Renal pelvis (tissue), 12 donors: ENCODE measurements at places on chromosomes 13 and 19. TPM values are rescaled to one million over a fixed set of nuclear protein-coding genes. Genes with fewer than 3 reads are reported as not detected.

GRCh38 chr13:101267656-101268055 is 148.7 kb downstream of the NALCN start:
- DNase-seq, result no peak

Gene FCHO1
- polyA plus RNA-seq, result 2.5 TPM

GRCh38 chr19:2016041-2016807 is 710 bp upstream of the BTBD2 start:
- DNase-seq, result peak; percentile 67

Gene FFAR3
- polyA plus RNA-seq, result 0.31 TPM

Gene CDC34
- 68.3 TPM for polyA plus RNA-seq

Gene NCR1
- 0.26 TPM for polyA plus RNA-seq

DNA sequence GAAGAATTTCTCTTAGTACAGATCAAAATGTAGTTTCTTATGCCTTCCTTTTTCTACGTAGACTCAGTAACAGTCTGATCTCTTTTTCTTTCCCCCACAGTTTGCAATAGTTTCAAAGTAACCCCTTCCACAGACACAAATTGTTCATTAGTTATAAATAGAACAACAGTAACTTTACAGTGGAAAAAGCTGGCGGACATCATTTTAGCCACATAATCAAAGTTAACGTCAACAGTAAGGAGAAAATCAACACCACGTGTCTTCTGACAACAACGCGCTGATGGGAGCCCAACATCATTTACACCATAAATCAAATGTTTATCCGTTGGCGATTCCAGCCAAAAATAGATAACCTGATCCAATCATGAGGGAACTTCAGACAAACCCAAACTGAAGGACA is 76.8 kb downstream of the ANKRD10 start:
- DNase-seq, result no peak

- no peak for DNase-seq
These were observed 3.8 kb upstream of the LILRA5 start for GRCh38 chr19:54316746-54317107.

Gene FAM83E
- 1.9 TPM for polyA plus RNA-seq

DNA sequence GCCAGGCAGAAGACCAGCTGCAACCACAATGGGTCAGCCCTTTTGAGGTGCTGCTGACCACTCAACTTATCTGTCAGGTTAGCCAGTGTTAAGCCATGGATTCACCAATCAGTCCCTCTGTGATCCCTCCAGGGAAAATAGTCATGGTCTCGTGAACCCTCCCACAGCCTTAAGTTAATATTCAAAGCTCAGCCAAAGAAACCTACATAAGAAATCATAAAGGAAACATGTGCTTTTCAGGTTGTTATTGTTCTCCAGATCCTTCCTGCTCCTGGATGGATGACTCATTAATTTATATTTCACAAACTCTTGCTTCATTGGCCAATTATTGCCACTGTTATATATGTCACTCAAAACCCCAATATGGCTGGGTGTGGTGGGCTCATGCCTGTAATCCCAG is 161.9 kb downstream of the B3GLCT start:
- DNase-seq, result no peak

Gene C1QTNF9
- 0.30 TPM for polyA plus RNA-seq

GRCh38 chr13:80527400-80527799 is 186.5 kb upstream of the SPRY2 start:
- no peak for DNase-seq

Gene POLRMT
- polyA plus RNA-seq, result 70.9 TPM

GRCh38 chr19:5851302-5851701 is at the start of gene FUT3:
FUT3 (minus strand) TSS chr19:5851449.
- DNase-seq, result no peak

GRCh38 chr19:8938576-8938975 is 71.6 kb downstream of the MUC16 start:
- no peak for DNase-seq
